ENCODE measurements at places on chromosomes 13 and 19.

- no peak for DNase-seq
These were observed 4.0 kb upstream of the HOOK2 start for GRCh38 chr19:12779162-12779993.

GRCh38 chr13:96751089-96751488 lies 243.2 kb downstream of the OXGR1 start:
- no peak for DNase-seq

DNA sequence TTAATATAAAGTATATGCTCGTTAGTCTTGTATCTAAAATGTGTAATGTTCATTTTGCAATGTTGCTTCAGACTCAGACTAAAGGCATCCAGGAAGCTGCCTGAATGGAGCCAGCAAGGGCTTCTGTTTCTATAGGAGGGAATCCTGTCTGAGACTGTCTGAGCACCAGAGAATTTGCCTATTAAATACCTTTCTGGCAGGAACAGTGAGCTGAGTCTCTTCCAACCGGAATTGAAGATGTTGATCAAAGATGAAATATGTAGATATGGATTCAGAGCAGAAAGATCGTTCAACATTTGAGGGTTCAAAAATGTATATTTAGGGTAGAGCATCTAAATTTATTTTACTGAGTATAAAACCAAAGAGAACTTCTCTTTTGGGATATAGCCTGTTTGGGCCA lies 20.9 kb downstream of the MYO16 start:
- no peak for DNase-seq

- no peak for DNase-seq
These were observed 65.8 kb downstream of the LRCH1 start for GRCh38 chr13:46618694-46619254.

GRCh38 chr13:23617551-23618024 lies 47.4 kb downstream of the TNFRSF19 start:
- DNase-seq, result no peak

GRCh38 chr13:28636677-28637317 lies 22.1 kb upstream of the POMP start:
- DNase-seq, result no peak

All from activated naive CD8-positive, alpha-beta T cell treated with anti-CD3 and anti-CD28 coated beads, Interleukin-2, amount 50 U/mL, for 16 hours (primary cell).